ENCODE measurements at places on chromosomes 5 and 9.

- no peak for DNase-seq
Observed at GRCh38 chr5:7976411-7977190, 107.7 kb downstream of the MTRR start.

DNA sequence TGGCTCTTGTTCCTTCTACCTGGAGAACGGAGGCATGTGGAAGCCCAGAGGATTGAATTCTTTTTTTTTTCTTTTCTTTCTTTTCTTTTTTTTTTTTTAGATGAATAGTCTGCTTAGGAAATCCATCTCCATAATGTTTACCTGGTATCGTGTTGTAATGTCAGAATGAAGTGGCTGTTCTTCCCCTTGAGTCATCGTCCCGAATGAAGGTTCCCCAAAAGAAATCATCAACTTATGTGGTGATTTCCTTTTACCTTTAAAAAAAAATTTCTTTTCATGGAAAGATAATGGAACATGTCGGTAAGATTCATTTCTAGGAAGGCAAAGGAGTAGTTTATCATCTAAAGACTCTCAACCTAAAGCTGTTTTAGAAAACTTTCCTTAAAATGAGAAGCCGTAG, 59.7 kb downstream of the DOCK8 start:
- DNase-seq: no peak

DNA sequence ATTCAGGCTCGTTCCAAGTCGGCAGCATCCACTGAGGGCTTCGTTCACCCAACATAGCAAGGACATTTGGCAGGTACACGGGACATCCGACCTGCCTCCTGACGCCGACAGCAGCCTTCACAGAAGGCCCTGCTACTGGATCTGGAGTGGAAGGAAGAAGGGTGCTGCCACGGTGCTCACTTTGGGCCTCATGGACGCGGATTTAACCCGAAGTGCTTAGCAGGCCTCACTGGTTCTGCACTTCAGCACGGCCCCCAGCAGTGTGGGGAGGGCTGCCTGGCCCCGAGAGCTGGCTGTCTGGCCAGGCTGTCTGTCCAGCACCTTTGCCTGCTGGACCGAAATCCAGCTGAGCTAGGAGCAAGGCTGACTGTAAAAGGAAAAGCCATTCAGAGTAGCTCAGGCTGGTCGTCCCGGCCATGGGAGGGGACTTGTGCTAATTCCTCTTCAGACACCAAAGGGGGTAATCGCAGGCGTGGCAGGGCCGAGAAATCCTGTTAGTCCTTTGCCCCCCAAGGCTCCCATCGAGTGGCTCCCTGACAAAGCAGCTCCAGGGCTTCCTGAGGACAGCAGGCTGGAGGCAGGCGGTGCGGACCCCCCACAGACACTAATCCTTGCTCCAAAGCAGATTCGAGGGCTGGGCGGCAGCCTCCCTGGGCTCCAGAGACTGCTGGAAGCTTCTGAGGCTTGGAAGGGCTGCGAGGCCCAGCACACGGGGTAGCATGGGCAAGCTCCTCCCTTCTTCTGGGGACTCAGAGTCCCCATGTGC, 11.1 kb upstream of the RXRA start:
- DNase-seq: no peak

- no peak for DNase-seq
Observed at GRCh38 chr5:21802869-21803490, 1050.2 kb downstream of the CDH12 start.

DNA sequence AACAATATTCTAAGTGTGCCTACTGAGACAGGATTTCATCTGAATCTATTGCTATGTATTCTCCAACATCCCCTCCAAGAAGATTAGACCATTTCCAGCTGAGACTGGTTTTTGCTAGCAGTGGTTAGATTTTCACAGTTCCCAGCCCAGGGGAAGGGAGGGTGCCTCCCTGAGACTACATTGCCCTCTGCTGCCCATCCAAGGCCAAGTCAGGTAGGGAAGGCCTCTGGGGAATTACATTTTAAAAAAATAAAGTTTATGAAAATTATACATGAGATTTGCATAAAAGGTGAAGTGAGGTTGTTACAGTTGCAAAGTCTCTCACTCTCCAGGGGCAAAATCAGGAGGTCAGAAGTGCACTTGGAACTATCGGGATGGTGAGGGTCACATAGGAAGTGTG, 28.0 kb upstream of the SYK start:
- DNase-seq: no peak

DNA sequence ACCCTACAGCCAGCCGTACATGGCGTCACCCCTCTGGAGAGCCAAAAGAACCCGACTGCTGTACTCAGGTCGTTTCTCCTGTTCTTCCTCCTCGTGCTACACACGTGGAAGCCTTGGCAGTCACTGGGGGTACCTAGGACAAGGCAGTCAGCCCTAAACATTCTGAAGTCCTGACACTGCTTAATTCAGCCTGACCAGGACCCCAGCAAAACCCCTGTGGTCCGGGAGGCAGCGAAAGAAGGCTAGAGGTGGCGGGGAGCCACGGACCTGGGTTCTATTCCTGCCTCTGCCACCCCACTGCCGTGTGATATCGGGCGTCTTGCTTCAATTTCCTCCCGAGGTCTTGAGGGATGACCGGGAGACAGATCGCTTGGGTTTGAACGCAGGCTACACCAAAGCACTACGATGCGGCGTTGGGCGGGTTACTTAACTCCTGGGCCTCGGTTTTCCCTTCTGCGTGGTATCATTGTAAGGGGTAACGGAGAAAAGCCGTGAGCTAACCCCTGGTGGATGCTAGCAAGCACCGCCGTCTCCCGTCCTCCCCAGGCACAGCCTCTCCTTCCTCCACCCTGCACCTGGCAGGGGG, 429 bp upstream of the ARL10 start:
- DNase-seq: no peak

- DNase-seq: no peak
Observed at GRCh38 chr5:17019324-17019723, 83.2 kb upstream of the MYO10 start.

DNA sequence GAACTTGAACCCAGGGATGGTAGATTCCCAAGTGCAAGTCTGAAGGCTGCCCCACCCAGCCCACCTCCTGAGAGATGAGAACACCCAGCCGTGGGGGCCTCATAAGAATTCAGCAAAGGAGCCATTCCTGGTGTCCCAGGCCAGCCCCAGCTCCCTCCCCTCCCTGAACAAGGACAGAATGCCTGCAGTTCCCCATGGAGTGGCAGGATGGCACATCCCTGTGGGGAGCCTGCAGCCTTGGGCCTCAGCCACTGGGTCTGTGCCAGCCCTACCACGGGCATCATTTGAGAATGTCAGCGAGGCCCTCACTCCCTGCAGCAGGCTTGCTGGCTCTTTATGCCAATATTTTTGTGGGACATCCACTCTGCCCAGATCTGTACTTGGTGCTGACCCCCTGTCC, 36.2 kb upstream of the RAPGEF1 start:
- DNase-seq: no peak

GRCh38 chr5:127517110-127517479, 345 bp upstream of the PRRC1 start:
- DNase-seq: no peak

DNA sequence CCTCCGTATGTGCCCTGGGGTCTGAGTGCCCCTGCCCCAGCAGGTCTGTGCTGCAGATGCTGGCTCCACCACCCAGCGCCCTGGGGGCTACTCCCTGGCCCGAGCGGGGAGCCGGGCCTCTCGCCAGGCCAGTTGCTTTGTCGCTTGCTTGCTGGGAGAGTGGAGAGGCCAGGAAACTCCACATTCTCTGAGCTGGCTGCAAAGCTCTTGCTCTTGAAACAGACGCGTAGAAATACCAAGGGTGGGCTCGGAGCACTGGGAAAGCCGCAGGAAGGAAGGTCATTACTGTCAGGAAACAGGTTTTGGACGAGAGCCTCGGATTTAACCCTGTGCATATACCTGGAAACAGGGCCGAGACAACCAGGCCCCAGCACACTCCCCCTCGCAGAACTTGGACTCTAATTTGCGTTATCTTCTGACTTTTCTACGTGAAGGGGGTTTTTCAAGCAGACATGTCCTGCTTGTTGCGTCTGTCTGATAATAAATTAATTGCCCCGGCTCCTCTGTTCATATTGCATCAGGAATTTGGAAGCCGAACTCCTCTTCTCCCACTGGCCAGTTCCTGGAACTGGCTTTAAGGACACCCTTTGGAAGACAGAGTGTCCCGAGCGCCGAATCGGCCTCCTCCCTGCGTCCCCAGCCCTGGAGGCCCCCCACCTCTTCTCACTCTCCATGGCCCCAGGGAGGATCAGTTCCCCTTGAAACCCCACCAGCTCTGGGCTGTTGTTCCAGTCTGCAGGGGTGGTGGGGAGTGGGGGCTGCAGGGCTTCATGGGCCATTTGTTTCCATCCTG, 11.2 kb downstream of the ADAMTSL2 start:
- DNase-seq: no peak

- no peak for DNase-seq
Observed at GRCh38 chr5:174294891-174295620, 249.6 kb downstream of the NSG2 start.

DNA sequence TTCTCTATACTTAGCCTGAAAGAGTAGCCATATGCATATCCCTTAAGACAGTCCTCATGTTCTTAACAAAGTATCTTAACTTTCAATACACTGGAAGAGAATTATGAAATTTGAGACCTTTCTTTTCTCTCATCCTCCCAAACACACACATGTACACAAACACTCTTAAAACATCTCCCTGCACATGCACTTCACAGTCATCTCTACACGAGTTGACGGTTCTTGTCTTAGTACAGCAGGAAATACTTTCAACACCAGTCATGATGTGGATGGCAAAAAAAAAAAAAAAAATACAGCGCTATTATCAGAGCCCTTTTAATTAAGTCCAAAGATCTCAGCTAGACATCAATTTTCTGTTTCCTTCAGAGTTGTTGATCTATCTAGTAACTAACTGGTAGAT, 43.6 kb upstream of the PCSK1 start:
- DNase-seq: no peak

DNA sequence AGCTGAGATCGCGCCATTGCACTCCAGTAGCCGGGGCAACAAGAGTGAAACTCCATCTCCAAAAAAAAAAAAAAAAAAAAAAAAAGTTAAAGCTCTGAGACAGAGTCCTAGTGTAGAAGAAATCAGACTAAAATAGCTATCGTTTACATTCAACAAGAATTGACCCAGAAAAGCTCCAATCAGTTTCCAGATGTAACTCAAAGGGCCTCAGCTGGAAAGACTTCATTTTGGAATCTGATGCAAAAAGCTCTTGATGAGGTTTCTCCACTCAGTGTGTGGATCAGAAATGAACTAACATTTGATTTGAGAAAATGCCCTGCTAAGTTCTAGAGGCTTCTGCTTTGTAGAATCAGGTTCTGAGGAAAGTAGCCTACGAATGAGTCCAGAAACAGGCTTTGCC, 7.2 kb upstream of the C1QTNF2 start:
- DNase-seq: no peak

- DNase-seq: no peak
Observed at GRCh38 chr5:78594610-78595457, 53.7 kb downstream of the LHFPL2 start.

DNA sequence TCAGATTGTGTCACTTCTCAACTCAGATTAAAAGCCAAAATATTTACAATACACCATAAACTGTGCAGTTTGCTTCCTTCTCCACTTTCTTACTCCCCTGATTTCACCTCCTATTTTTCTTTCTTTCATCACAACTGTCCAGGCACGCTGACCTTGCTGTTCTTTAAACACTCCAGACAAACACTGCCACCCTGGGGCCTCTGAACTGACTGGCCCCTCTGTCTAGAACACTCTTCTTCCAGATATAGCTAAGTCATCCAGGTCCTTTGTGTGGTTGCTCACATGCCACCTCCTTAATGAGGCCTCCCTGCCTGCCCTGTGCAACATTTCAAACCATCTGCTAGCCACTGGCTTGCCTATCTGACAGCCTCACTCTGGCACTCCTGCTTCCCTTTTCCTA, 46.6 kb downstream of the ATG10 start:
- no peak for DNase-seq

DNA sequence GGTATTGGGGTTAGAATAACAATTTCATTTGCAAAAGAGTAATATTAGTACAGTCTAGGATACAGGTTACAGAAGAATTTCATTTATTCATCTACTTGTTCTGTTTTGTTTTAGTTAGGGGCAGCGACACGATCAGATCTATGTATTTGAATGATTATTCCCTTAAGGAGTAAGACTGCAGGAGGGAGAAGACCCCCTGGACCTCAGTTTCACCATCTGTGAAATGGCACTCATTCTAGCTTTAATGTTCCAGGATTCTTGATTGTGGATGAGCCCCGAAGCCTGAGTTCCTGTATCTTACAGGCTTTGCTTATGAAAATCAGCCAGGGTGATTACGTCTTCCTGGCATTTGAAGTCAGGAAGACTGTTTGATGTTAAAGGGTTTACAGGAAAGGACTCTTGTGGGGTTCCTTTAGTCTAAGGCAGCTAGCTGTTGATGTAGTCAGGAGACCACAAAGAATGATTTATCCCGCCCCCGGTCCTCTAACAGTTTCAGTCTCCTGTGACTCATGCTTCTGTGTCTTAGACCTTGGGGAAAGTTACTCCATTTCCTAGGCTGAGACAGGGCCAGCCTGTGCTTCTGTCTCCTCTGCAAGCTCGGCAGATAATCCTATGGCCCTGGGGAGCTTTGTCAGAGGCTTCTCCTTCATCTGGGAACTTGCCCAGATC, 11.5 kb downstream of the SMIM3 start:
- DNase-seq: peak; percentile 75

GRCh38 chr5:93402451-93402850, 178.6 kb downstream of the NR2F1-AS1 start:
- DNase-seq: no peak

- DNase-seq: no peak
Observed at GRCh38 chr5:180084638-180085561, 13.3 kb upstream of the RNF130 start.

DNA sequence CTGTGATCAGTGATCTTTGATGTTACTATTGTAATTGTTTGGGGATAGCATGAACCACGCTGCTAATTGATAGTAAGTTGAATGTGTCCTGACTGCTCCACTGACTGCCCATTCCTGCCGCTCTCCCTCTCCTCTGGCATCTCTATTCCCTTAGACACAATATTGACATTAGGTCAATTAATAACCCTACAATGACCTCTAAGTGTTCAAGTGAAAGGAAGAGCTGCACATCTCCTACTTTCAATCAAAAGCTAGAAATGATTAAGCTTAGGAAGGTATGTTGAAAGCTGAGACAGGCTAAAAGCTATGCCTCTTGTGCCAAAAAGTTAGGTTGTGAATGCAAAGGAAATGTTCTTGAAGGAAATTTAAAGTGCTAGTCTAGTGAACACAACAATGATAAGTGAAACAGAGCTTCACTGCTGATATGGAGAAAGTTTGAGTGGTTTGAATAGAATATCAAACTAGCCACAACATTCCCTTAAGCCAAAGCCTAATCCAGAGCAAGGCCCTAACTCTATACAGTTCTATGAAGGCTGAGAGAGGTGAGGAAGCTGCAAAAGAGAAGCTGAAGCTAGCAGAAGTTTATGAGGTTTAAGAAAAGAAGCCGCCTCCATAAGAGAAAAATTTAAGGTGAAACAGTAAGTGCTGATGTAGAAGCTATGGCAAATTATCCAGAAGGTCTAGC, 12.9 kb downstream of the CLINT1 start:
- no peak for DNase-seq

GRCh38 chr9:17191082-17191481, 56.2 kb downstream of the CNTLN start:
- DNase-seq: no peak

DNA sequence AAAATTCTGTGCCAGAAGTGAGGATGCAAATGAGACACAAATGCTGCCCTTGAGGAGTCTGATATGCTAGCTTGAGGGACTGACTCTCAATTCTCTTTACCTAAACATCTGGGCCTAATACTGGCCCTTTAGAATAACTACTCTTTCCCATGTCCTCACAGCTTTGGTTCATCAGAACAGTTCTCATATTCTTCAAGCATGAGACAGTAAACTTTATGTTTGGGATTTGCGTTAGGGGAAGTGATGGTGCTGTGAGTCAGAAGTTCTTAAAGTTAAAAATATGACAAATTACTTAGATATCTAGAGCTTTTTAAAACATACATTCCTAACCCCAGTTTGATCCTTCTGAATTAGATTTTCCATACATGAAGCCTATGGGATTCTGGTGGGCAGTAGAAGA, 665.0 kb upstream of the RGMB start:
- DNase-seq: no peak

Measured in stimulated activated CD8-positive, alpha-beta memory T cell treated with anti-CD3 and anti-CD28 coated beads, Interleukin-7, amount 100 ng/mL, for 48 hours (primary cell).